ENCODE measurements at places on chromosomes 4 and X. TPM values are rescaled to one million over a fixed set of nuclear protein-coding genes. Genes with fewer than 3 reads are reported as not detected.

The RAB9B gene
- polyA plus RNA-seq = 50.6 TPM

The PLXNA3 gene
- polyA plus RNA-seq = 17.2 TPM

The BMP15 gene
- polyA plus RNA-seq = not detected

The SLITRK2 gene
- polyA plus RNA-seq = 2.1 TPM

The RBM46 gene
- 0.09 TPM for polyA plus RNA-seq

The PLAC8 gene
- polyA plus RNA-seq = not detected

The ASB12 gene
- polyA plus RNA-seq = 1.5 TPM

The SSX3 gene
- polyA plus RNA-seq = not detected

The ANK2 gene
- polyA plus RNA-seq = 52.0 TPM

The RIPPLY1 gene
- not detected for polyA plus RNA-seq

The C1QTNF7 gene
- not detected for polyA plus RNA-seq

The ABCE1 gene
- polyA plus RNA-seq = 90.6 TPM

The MAGEB1 gene
- polyA plus RNA-seq = not detected

The HSD17B13 gene
- not detected for polyA plus RNA-seq

The SAT1 gene
- polyA plus RNA-seq = 92.2 TPM

The TAF7L gene
- polyA plus RNA-seq = 1.1 TPM

The PHKA1 gene
- 3.8 TPM for polyA plus RNA-seq

The SH2D1A gene
- not detected for polyA plus RNA-seq

The JCHAIN gene
- polyA plus RNA-seq = not detected

The CFAP47 gene
- polyA plus RNA-seq = not detected

The FAM114A1 gene
- polyA plus RNA-seq = 0.32 TPM

The STPG2 gene
- not detected for polyA plus RNA-seq

The KCNIP4 gene
- 22.8 TPM for polyA plus RNA-seq

The CXCL6 gene
- not detected for polyA plus RNA-seq

The BST1 gene
- polyA plus RNA-seq = 0.32 TPM

The FHL1 gene
- polyA plus RNA-seq = 268 TPM

The WAS gene
- polyA plus RNA-seq = 1.0 TPM

The ADGRG2 gene
- polyA plus RNA-seq = 0.05 TPM

The MAGEC3 gene
- polyA plus RNA-seq = 2.3 TPM

The CCNA2 gene
- polyA plus RNA-seq = 7.5 TPM

The ATP11C gene
- polyA plus RNA-seq = 111 TPM

The CD38 gene
- polyA plus RNA-seq = not detected

The HCFC1 gene
- polyA plus RNA-seq = 10.3 TPM

The PNMA3 gene
- polyA plus RNA-seq = 3.2 TPM

The NAA11 gene
- not detected for polyA plus RNA-seq

The SCML2 gene
- 14.7 TPM for polyA plus RNA-seq

The PLAC1 gene
- not detected for polyA plus RNA-seq

The NUDT11 gene
- polyA plus RNA-seq = 118 TPM

The SPANXN4 gene
- polyA plus RNA-seq = not detected

The RASSF6 gene
- not detected for polyA plus RNA-seq

The PRDM8 gene
- polyA plus RNA-seq = 0.46 TPM

The AR gene
- 1.1 TPM for polyA plus RNA-seq

The LRIT3 gene
- polyA plus RNA-seq = 0.78 TPM

The HSD17B10 gene
- polyA plus RNA-seq = 111 TPM

The SATL1 gene
- 2.6 TPM for polyA plus RNA-seq

The GATB gene
- polyA plus RNA-seq = 15.3 TPM

The HTN3 gene
- not detected for polyA plus RNA-seq

The TMPRSS11D gene
- not detected for polyA plus RNA-seq

The AKAP14 gene
- polyA plus RNA-seq = not detected

The ADAMTS3 gene
- 0.20 TPM for polyA plus RNA-seq

The UCP1 gene
- not detected for polyA plus RNA-seq

The ADGRL3 gene
- polyA plus RNA-seq = 90.1 TPM

The MAOB gene
- polyA plus RNA-seq = not detected

The PF4V1 gene
- not detected for polyA plus RNA-seq

The IL13RA2 gene
- polyA plus RNA-seq = 3.1 TPM
